ENCODE measurements at places on chromosomes 7 and 10. TPM values are rescaled to one million over a fixed set of nuclear protein-coding genes. Genes with fewer than 3 reads are reported as not detected.

Gene IDI2
- total RNA-seq, result not detected

- DNase-seq, result no peak
These were observed 5.0 kb downstream of the AKR1B10 start for GRCh38 chr7:134532180-134532953.

- no peak for DNase-seq
These were observed 24.4 kb upstream of the SRI start for GRCh38 chr7:88244258-88244657.

GRCh38 chr10:15516256-15517085 is 145.4 kb upstream of the FAM171A1 start:
- DNase-seq, result no peak

Gene FOXI2
- not detected for total RNA-seq

- no peak for DNase-seq
These were observed 79.6 kb upstream of the AUTS2 start for GRCh38 chr7:69518705-69519077.

DNA sequence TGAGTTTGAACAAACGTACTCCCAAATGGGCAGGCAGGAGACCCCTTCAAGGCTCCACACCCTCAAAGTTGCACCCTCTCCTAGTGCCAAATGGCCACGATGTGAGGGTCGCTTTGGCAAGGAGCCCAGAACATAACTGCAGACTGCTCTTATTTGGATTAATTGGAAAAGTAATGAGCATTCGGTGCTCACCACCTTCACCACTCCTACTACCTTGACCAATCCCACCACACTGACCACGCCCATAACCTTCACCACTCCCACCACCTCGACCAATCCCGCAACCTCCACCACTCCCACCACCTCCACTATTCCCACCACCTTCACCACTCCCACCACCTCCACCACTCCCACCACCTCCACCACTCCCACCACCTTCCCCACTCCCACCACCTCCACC is 94.7 kb upstream of the PAX2 start:
- DNase-seq, result no peak
